NCI-H526 treated with DMSO at 0.1 percent for 48 hours (cell line): ENCODE measurements at places on chromosomes 1 and 21.
A peak's percentile ranks its signal among the peaks of the same experiment; 100 is the strongest.

- no peak for DNase-seq
Measured at GRCh38 chr1:7454052-7454815, 316.9 kb upstream of the VAMP3 start.

GRCh38 chr1:51488372-51489050 is 30.6 kb downstream of the EPS15 start:
- no peak for DNase-seq

DNA sequence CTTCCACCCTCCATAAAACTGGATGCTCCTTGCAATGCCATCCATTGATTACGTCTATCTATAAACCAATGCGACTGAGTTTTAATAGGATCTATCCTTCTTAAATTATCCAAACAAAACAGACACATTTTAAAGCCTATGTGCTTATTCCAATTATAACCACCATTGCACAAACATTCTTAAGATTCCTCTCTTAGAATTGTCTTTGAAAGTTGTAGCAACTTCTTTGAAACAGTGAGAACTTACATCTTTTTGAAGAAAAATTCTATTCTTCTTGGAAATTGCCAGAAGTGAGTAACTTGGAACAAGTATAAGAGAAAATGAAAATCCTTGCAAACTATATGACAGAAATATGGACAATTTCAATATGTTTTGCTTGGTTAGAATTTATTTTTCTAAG is at the start of gene KRTAP26-1:
TSS of gene KRTAP26-1 (minus strand) at position 101 of the 400 bp plus-strand sequence. CDS start 280 bp downstream, outside the sequence.
- no peak for DNase-seq

- no peak for DNase-seq
Measured at GRCh38 chr21:31570824-31571566, 88.5 kb upstream of the SOD1 start.

DNA sequence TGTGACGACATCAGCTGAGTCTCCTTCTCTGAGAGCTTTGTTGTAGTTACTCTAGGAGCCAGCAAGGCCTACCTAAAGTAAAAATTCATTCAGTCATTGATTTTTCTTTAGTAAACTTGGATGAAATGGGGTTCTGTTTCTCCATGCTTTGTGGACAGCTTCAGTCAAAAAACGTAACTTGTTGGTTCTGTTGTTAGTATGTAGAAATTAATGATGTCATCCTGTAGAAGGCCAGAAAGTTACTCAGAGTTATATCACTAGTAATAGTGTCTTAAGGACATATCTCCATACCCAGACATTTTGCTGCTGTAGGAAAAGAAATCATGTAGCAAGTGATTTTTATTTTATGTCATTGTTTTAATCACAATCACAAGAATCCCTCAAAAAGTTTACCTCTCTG is 43.0 kb downstream of the KDM1A start:
- no peak for DNase-seq

GRCh38 chr1:16237343-16237830 is 404 bp upstream of the CPLANE2 start:
- no peak for DNase-seq

GRCh38 chr21:35565204-35565611 is 495.1 kb downstream of the SETD4 start:
- no peak for DNase-seq

- no peak for DNase-seq
Measured at GRCh38 chr1:207316622-207317391, 4.7 kb upstream of the CD55 start.

- DNase-seq = no peak
Measured at GRCh38 chr1:241888232-241888631, 40.2 kb downstream of the EXO1 start.

GRCh38 chr1:116737855-116738321 is 16.3 kb upstream of the CD2 start:
- no peak for DNase-seq

DNA sequence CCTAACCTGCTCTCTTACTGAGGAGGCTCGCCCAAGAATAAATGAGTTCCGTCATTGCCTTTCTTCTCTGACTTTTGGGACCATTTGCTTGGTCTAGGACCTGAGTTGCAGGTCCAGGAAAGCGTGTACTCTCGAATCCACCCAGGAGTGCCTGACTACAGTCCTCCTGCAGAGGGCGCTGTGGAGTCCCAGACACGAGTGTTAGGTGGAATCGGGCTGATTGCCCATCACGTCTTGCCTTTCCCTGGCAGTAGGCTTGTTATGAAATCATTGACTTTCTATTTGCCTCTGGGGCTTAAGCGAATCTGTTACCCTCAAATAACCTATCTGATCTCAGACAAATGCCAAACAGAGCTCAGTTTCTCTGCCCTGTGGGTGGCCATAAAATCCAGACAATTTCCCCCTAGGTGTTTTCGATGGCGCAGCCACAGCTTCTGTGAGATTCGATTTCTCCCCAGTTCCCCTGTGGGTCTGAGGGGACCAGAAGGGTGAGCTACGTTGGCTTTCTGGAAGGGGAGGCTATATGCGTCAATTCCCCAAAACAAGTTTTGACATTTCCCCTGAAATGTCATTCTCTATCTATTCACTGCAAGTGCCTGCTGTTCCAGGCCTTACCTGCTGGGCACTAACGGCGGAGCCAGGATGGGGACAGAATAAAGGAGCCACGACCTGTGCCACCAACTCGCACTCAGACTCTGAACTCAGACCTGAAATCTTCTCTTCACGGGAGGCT is at the start of gene IL20:
TSS of gene IL20 (plus strand) at position 685 of the 733 bp plus-strand sequence. CDS start 230 bp downstream, outside the sequence.
- DNase-seq = peak; percentile 2

GRCh38 chr1:21633992-21634805 is 35.0 kb downstream of the RAP1GAP start:
- no peak for DNase-seq

GRCh38 chr1:1086911-1087341 is 12.8 kb upstream of the RNF223 start:
- DNase-seq = no peak

DNA sequence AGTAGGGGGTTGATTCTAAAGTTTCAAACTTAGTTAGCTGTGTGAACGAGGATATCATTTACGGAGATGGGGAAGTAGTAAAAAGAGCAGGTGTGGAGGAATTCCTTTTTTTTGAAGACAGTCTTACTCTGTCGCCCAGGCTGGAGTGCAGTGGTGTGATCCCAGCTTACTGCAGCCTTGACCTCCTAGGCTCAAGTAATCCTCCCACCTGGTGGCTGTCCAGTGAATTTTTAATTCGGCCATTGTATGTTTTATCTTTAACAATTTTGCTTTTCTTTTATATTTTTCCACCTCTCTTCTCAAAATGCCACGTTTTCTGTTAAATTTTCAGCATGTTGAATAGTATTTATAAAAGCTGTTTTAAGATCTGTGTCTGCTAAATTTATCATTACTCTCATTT is 12.3 kb upstream of the CENPF start:
- no peak for DNase-seq

GRCh38 chr1:99723251-99723650 is 43.2 kb downstream of the FRRS1 start:
- no peak for DNase-seq

- DNase-seq = no peak
Measured at GRCh38 chr1:76426606-76427005, 352.1 kb downstream of the ST6GALNAC3 start.

DNA sequence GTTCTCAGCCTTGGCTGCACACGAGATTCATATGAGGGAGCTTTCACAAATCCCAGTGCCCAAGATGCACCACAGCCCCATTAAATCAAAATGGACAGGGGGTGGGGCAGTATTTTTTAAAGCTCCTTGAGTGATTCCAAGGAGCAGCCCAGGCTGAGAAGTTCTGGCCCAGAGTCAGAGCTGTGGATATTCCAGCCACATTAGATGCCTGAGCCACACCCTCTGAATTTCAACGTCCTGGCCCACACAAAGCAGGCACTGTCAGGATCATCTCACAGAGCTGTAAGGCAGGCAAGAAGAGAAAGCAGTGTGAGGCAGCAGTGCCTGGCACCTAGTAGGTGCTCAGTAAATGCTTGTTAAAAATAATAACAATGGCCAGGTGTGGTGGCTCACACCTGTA is 37.4 kb downstream of the PAX7 start:
- DNase-seq = no peak

DNA sequence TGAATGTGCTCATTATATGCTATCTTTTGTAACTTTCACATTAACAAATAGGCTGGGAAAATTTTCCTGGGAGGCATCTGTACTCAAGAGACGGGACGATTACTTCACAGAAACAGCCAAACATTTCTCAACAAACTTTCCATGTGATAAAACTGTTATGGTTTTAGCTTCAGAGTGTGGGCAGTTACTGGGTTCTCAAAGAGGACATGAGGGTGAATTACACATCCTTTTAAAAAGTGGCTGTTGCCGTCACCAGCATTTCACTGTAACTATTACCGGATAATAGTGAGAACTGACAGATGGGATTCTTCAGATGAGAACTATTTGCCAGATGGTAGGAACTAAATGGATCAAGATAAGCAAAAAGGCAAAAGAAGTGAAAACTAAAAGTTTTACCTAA is 109.1 kb downstream of the APP start:
- no peak for DNase-seq

GRCh38 chr1:231172411-231172810 is 10.6 kb downstream of the TRIM67 start:
- DNase-seq = no peak

- no peak for DNase-seq
Measured at GRCh38 chr1:187648091-187648490, 819.3 kb downstream of the PLA2G4A start.

GRCh38 chr1:116232989-116233514 is 121.9 kb downstream of the MAB21L3 start:
- DNase-seq = peak; percentile 66

DNA sequence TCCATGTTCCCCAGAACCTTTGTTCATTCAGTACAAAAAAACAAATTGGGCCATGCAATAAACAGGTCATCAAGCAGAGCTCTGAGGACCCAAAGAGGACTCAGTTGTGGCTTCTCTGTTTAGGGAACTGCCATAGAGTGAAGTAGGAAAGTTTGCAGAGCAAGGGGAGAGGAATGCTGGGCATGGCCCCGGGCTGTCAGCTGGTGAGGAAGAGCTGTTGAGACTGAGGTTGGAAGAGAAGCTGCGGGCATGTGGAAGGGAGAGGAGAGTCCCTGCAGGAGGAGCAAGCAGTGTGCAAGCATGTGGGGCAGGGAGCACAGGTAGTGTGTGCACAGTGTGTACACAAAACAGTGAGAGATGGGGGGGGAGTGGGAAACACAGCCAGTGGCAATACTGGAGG is 71.8 kb downstream of the NTPCR start:
- no peak for DNase-seq

GRCh38 chr1:85502625-85503083 is 37.7 kb upstream of the DDAH1 start:
- DNase-seq = no peak

GRCh38 chr1:78358165-78358564 is 132.6 kb upstream of the PTGFR start:
- DNase-seq = no peak

GRCh38 chr1:109199710-109200109 is 14.0 kb upstream of the SARS1 start:
- DNase-seq = no peak

DNA sequence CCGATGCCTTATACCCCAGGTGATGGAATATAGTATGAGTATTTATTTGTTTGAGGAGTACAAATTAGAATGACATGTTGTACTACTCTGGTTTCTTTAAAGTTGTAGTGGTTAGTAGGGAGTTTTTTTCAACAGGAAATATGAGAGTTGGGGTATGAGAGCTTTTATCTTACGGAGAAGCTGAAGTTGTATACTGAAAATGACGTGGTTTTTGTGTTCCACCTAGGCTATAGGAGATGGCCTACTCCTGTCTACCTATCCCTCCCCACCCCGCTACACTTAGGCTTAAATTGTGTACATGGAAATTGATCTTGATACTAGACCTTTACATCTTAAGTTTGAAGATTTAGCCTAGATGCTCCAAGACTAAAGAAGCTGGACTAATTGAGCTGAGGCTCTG is 6.8 kb upstream of the HAX1 start:
- DNase-seq = no peak

DNA sequence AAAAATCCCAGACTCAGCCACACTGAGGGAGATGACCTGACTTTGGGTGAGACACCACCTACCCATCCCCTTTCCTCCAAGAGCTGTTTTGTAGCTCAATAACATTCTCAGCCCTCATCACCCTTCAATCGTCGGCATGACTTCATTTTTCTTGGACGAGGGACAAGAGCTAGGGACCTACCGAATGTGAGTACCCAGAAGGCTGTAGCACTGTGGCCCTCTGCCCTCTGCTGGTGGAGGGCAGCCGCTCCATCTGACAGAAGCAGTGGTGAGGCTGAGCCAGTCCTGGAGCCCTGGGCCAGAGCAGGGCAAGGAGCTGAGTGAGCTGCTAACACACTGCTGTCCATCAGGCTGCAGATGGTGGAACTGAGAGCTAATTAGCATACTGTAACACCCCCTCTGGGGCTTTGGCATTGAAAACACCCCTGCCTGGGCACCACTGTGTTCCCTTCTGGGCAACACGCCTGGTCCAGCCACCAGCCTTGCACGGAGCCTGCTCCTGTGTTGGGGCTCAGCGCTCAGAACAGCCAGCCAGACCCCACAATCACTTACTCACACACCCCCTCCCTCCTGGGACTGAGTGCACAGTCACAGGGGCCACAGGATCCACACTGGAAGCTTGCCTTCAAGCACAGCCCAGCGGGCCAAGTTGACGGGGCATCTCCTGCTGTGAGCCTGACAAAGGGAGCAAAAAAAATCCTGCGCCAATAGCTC is 18.3 kb upstream of the ALPL start:
- DNase-seq = no peak

GRCh38 chr1:243312952-243313634 is 57.3 kb downstream of the SDCCAG8 start:
- DNase-seq = no peak

DNA sequence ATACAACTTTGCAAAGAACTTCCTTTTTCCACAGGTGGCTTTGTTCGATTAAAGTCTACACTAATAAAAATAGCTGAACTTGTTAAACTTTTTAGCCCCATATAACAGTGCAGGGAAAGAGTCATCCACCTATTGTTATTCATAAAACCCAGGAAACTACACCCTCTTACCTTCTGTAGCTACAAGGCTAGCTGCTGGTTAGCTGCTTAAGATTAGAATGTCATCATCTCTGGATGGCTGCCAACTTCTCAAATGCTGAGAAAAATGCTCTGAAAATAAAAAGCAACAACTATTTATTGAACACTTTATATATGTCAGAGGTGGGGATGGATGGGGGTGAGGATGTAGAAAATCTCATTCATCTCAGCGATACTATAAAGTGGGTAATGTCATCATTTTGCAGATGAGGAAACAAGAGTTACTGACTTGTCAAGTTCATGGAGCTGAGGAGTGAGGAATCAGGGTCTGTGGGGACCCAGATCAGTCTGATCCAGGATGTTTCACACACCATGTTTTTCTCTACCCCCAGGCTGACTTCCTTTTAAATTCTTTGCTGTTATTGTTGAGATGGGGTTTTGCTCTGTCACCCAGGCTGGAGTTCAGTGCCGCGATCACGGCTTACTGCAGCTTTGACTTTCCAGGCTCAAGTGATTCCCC is 17.1 kb downstream of the ATP5PF start:
- DNase-seq = no peak
